Calu3 (cell line): ENCODE measurements at places on chromosomes 7 and 10. TPM values are rescaled to one million over a fixed set of nuclear protein-coding genes. Genes with fewer than 3 reads are reported as not detected.
A peak's percentile ranks its signal among the peaks of the same experiment; 100 is the strongest.

- DNase-seq, result no peak
These were observed 279.5 kb upstream of the AUTS2 start for GRCh38 chr7:69318794-69319193.

DNA sequence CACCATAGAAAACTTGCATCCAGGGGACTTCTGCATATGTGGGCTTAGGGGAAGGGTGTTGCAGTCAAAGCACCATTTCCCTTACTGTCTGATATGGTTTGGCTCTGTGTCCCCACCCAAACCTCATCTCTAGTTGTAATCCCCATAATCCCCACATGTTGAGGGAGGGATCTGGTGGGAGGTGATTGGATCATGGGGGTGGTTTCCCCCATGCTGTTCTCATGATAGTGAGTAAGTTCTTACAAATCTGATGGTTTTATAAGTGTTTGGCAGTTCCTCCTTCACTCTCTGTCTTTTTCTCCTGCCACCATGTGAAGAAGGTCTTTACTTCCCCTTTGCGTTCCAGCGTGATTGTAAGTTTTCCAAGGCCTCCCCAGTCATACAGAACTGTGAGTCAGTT, 177.4 kb downstream of the ADK start:
- DNase-seq, result no peak

- DNase-seq, result no peak
These were observed 5.8 kb upstream of the POLM start for GRCh38 chr7:44087911-44088838.

- no peak for DNase-seq
These were observed 15.5 kb downstream of the TECPR1 start for GRCh38 chr7:98236355-98237185.

GRCh38 chr10:60086421-60086820, 180.1 kb upstream of the CCDC6 start:
- DNase-seq, result no peak

- no peak for DNase-seq
These were observed 248.1 kb downstream of the ABCA13 start for GRCh38 chr7:48419401-48419800.

- no peak for DNase-seq
These were observed 194.3 kb upstream of the IGFBP3 start for GRCh38 chr7:46115410-46115809.

DNA sequence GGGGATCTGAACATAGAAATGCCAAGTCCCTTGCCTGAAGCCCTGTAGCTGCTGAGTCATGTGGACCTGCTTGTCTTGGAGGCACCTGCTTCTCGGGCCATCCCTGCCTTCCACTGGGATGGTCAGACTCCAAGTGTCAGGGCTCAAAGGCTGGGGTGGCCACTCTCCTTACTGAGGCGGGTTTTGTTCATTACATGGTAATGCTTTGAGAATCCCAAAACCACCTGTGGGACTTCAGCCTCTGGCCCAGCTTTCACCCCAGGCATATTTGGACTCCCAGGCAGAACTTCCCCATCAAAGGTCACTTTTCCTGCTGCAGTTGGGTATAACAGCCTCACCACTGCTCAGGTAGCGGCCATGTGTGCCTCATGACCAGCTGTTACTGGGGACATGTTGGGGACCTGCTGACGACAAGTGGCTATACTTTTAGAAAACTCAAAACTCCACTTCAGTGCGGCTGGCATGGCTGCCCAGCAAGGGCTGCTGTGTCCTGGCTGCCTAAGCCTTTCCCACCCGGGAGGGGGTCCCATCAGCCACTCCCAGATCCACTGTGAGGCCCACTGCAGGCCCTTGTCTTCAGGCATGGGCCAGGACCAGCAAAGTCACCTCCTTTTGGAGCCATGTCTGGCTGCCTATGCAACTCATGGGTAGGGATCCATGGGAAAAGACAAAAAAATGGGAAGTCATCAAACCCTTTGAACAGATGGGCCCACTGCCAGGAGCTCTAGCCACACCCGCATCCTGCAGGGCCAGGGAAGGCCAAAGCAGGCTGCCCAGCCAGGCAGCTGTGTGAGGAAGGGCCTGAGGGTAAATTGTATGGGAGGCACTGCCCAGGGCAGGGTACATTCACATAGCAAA, 96.7 kb downstream of the ARHGAP22 start:
- no peak for DNase-seq

DNA sequence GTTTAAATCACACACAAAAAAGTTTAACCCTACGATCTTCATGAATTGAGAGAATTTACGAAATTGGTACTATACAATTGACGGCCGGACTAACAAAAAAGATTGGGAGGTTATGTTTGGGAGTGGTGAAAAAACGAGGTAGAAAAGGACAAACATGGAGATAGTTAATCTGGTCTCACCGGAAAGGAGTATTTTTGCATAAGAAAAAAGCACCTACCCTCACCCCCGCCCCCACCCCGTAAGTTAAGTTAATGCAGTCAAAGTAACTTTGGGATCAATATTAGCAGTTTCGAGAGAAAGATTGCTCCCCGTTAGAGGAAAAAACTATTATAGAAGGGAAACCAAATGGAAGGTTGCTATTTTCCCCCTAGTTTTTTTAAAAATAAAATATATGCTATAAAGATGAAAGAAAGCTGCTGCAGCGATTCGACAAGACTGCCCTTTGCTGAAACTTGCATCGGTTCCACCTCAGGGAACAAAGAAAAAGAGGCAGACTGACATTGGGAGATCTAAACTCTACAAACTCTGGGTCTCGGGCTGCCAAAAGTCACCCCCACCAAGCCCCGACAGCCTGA, 3.5 kb downstream of the SP8 start:
- DNase-seq, result no peak

- no peak for DNase-seq
These were observed 88.5 kb upstream of the LRRTM3 start for GRCh38 chr10:66837335-66837734.

- no peak for DNase-seq
These were observed 442.0 kb upstream of the ANKRD30A start for GRCh38 chr10:36683421-36683820.

- DNase-seq, result no peak
These were observed 74.0 kb downstream of the GPR141 start for GRCh38 chr7:37757563-37757962.

- DNase-seq, result no peak
These were observed 121.6 kb downstream of the MTPAP start for GRCh38 chr10:30227481-30227880.

- peak; percentile 2 for DNase-seq
These were observed 808.5 kb downstream of the PHTF2 start for GRCh38 chr7:78607099-78607498.

- DNase-seq, result no peak
These were observed 81.5 kb downstream of the NXPH1 start for GRCh38 chr7:8514781-8515519.

- no peak for DNase-seq
These were observed 230.3 kb downstream of the INHBA start for GRCh38 chr7:41472427-41473125.

DNA sequence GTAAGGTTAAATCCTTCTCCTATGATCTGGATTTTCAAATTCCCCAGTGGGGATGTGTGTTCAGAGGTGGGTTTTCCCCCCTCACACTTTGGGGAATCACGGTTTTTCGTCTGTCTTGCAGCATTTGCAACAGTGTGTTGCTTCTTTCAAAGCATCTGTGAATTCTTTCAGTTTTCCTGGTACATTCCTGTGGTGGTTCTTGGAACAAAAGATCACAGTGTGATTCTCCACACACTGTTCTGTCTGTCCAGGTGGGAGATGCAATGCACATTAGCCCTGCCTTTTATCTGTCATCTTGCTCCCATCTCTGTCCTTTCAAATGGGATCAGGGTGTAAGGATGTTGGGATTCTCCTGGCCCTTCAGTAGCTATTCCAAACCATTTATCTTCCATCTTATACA, 11.8 kb downstream of the AGK start:
- DNase-seq, result no peak

DNA sequence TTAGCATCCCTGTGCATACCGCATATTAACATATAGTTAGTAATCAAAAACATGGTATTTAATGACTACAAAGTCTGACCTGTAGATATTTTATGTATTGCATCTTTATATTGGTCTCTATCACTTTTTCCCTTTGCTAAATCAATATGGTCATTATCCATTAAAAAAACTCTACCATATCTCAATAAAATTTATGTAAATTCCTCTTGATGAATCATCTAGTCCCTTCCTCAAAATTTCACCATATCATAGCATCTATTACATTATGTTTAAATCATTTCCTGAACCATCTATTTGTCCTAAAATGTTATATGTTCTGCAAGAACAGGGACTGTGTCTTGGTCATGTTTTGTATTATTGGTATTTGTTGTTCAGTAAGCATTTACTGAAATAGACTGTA, 7.7 kb upstream of the ING3 start:
- no peak for DNase-seq

DNA sequence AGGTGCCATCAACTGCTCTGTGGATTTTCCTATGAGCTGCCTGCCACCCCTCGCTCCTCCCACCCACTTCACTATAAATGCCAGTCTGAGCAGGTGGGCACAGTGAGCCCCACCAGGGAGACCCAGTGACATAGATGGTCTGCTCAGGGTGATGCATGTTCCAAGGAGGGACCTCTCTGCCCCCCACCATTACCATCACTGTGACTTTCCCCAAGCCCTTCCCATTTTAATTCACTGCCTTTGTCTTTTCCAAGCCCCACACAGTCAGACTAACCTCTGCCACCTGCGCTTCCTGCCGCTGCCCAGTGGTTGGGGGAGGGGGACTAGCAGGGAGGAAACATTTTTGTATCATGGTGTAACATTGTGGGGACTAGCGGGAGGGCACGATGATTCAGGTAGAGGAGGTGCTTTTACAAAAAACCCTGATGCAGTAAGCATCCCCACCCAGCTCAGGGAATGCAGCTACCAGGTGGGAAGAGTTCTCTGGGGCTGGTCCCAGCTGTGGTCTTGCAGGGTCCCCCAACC, 24.6 kb downstream of the PRSS2 start:
- peak; percentile 14 for DNase-seq

GRCh38 chr10:126455766-126456405, 67.6 kb upstream of the ADAM12 start:
- no peak for DNase-seq

- no peak for DNase-seq
These were observed 181.7 kb upstream of the RHOBTB1 start for GRCh38 chr10:61125560-61126170.

GRCh38 chr10:114772496-114773196, 48.9 kb upstream of the FHIP2A start:
- no peak for DNase-seq

DNA sequence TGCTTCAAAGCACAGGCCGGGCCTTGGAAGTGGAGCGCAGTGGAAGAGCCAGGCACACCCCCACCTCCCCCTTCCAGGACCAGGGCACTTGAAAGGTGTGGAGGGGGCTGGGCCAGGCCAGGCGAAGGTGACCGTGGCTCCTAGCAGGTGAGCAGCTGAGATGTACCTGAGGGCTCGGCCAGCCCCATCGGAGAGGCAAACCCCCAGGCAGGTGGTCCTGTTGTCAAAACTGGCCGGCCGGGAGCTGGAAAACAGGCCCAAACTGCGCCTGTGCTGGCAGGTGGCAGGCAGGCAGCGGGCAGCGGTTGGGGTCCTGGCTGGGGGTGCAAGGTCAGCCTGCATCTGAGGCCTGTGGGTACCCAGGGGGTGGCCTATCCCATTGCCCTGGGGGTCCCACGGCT, 96.4 kb upstream of the DNAAF5 start:
- DNase-seq, result no peak

- no peak for DNase-seq
These were observed 182.6 kb downstream of the ADAM12 start for GRCh38 chr10:126205486-126206205.

DNA sequence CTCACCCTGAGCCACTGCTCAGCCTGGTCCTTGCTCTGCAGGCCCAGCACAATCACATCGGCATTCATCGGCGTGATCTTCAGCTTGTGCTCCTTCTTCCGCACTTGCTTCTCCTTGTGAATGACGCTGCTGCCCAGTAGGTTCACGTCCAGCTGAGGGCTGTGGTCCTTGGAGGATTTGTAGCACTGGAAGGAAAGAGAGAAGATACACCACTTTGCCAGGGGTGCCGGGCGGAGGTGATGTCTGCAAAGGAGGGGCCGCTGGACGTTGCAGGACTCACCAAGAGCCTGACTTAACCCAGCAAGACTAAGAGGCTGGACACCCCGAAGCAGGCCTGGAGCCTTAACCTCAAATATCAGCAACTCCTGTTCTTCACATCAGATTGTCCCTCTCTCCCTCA, 74.8 kb downstream of the VWA2 start:
- no peak for DNase-seq

- no peak for DNase-seq
These were observed 120.4 kb downstream of the RGS10 start for GRCh38 chr10:119421891-119422681.

DNA sequence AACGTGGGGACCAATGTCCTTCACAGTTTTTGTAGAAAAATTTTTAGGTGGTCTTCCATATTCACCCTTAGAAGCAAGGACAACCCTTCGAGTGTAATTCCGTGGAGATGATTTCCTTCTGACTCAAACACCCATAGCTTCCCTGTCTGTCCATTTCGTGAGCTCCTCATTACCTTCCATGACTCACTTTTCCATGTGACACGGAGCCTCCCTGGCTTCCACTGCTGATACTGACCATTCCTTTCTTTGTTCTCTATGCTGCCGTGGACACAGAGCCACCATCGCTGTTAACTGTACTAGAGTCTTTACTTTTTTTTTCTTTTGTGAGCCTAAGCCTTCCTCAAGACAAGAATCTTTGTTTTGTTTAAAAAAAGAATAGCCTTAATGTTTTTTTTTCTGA, 12.5 kb upstream of the ARMS2 start:
- DNase-seq, result peak; percentile 22

Gene ICA1
- 60.4 and 66.4 TPM in 2 replicates for total RNA-seq

Gene GIMAP2
- total RNA-seq, result 3.9 and 4.7 TPM in 2 replicates

Gene CTAGE4
- total RNA-seq, result 20.0 and 20.7 TPM in 2 replicates

Gene GRM3
- total RNA-seq, result not detected in 2 replicates

Gene SLC29A4
- 1.9 and 2.5 TPM in 2 replicates for total RNA-seq

Gene CNPY1
- total RNA-seq, result not detected in 2 replicates

Gene ANKRD61
- total RNA-seq, result 0.47 and 0.59 TPM in 2 replicates

Gene CC2D2B
- 0.29 TPM in 1 of 2 replicates, not detected in the other for total RNA-seq

Gene GTF2IRD1
- 29.2 and 31.1 TPM in 2 replicates for total RNA-seq

Gene TMEM176B
- total RNA-seq, result 3.1 and 7.3 TPM in 2 replicates

Gene ABCB4
- not detected in 2 replicates for total RNA-seq

Gene FAM131B
- 0.19 and 1.2 TPM in 2 replicates for total RNA-seq

Gene TMEM229A
- not detected in 2 replicates for total RNA-seq

Gene GJC3
- not detected in 2 replicates for total RNA-seq
